ENCODE measurements at places on chromosomes 1 and 21.

DNA sequence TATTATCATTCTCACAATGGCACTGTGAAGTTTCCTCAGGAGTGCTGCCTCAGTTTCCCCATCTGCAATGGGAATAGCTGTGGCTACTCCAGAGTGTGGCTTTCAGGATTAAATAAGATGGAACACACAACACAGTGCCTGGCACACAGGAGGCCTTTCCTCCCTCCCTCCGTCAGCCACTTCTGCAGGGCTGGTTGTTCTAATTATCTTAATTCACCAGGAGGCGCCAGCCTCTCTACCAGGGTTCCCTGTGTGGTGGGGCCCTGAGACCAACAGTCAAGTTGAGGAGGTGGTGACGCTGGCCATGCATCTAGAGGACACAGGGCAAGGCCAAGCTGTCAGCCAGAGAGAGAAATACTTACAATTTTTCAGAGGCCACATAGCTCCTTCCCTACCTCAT is 6.3 kb upstream of the FOXO6 start:
- no peak for DNase-seq

GRCh38 chr1:222167111-222167510 is 380.8 kb downstream of the HHIPL2 start:
- no peak for DNase-seq

- DNase-seq: no peak
Measured at GRCh38 chr1:87523466-87523865, 194.8 kb downstream of the LMO4 start.

DNA sequence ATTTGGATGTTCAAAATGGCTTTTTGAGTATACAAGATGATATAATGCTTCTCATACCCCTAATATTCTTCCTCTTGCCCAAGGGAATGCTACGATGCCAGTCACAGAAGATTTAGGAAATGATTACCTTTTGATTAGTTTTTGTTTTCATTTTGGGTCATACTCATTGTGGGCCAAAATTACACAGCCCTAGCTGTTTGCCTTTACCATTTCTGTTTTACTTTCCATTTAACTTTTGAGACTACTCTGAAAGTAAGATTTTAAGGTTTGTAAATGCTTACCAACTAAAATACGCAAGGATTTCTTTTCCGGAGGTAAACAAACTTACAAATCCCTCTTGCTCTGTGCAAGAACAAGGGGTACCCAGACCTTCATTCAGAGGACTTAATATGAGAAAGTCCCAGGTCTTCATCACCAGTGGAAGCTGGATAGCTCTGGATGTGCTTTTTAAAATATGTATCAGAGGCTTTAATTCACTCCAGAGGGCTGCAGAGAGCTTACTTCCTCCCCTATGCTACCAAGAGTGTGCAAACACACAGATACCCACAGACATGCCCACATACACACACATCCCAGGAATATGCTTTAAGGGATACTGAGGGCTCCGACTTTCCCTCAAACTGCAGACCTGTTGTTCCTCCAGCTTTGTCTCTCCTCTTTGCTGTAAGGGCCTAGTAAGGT is 631.4 kb downstream of the SMYD3 start:
- DNase-seq: no peak

DNA sequence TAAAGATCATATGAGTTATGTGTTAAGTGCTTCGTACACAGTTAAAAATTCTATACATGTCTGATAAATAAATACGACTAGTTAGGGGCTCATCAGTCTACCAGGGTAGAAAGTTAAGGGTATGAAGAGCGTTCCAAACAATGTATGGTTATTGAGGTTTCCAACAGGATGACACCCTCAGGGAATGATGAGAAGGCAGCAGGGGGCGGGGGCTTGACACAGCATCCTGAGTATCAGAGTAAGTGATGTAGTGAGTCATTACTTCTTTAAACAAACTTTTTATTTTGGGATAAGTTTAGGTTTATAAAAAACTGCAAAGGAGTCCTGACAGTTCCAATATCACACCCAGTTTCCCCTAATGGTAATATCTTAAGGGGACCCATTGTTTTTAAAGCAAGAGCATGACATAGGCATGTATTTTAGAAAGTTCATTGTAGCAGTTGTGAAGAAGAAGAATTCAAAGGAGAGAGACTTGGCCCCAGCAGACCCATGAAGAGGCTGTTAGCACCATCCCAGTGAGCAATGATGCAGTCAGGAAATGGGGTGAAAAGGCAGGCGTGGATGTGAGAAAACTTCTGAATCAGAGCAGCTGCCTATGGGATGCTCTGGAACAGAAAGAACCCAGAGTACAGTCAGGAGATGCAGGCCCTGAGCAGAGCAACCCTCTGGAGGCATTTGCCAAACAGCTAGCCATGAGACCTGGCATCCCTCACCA is 15.0 kb upstream of the PSMB2 start:
- no peak for DNase-seq

DNA sequence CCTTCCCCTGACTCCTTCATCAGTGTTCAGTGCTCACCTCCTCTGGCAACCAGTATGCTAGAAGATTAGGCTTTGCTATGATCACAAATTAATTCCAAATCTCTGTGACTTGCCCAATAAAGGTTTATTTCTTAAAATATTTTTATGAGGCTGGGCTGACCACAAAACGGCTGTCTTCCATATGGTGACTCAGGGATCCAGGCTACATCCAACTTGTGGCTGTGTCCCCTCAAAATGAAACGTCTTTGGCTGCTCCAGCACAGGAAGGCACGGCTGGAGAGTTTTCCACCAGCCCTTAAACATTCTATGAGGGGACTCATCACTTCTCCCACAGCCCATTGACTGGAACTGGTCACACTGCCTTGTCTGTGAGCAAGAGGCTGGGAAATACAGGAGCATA is 131.5 kb downstream of the HUNK start:
- no peak for DNase-seq

- DNase-seq: no peak
Measured at GRCh38 chr21:42724226-42724920, 71.0 kb downstream of the PDE9A start.

GRCh38 chr1:2126331-2127186 is 68.0 kb downstream of the FAAP20 start:
- DNase-seq: no peak

DNA sequence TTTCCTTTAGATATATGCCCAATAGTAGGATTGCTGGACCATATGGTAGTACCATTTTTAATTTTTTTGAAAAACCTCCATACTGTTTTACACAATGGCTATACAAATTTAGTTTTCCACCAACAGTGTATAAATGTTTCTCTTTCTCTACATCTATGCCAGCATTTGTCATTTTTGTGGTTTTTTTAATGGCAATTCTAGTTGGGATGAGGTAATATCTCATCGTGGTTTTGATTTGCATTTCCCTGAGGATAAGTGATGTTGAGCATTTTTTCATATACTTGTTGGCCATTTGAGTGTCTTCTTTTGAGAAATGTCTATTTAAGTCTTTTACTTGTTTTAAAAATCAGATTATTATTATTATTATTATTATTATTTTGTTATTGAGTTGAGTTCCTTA is 35.5 kb downstream of the PLA2G4A start:
- no peak for DNase-seq

- DNase-seq: no peak
Measured at GRCh38 chr1:11413986-11414391, 65.0 kb upstream of the DISP3 start.

DNA sequence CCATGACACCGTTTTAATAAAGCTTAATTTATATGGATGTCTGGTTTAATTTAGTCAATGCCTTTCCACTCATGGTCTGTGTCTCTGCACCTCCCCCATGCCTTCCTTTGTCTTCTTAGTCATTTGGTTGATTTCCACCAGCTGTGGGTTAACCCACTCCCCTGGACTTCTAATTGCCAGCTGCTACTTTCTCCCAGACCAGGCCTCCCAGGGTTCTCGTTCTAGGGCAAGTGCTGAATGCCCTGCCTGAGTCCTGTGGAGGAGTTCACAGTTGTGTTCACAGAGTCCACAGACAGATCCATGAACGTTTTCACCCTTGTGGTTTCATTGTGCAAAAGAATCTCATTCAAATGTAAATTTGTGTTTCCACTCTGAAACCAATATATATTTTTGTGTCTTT is 243.4 kb downstream of the NUF2 start:
- DNase-seq: no peak

GRCh38 chr1:183159960-183160359 is 26.1 kb upstream of the LAMC2 start:
- no peak for DNase-seq

- DNase-seq: no peak
Measured at GRCh38 chr1:223670458-223671159, 5.1 kb upstream of the CAPN8 start.

DNA sequence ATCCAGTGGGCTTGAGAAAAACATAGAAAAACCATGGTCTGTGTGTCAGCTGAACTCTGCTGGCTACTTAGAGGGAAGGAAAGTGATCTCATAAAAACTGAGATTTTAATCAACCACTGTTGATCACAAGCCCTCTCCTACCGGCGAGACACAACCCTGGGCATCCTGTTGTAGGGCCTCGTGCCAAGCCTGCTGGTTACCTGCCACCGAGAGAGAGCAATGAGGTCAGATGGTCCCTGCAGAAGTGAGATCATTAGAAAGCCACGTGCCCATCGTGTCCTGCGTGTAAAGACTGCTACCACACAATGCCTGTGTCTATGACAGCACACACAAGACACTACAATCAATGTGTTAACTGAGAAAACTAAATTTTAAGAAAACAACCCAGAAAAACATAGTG is 41.7 kb upstream of the GPR153 start:
- DNase-seq: no peak

DNA sequence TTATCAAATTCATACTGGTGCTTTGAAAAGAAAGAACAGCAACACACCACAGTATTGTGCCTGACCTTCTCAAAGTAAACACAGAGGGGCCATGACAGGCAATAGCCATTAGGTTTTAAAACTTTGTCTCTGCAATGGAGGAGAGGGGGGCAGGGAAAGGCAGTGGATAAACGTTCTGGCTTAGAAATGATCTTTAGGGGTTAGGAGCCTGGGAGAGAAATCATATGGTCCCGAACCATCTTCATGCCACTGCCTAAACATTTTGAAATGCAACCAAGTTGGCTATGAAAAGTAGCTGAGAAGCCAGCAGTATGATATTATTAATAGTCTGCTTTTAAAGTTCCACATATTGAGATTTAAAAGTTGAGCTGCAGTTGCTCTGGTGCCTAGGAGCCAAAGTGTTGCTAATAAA is 39.8 kb downstream of the PLPP3 start:
- DNase-seq: no peak

- DNase-seq: no peak
Measured at GRCh38 chr1:181038399-181038873, 4.7 kb downstream of the MR1 start.

- DNase-seq: no peak
Measured at GRCh38 chr1:67290236-67290635, 17.4 kb upstream of the IL12RB2 start.

GRCh38 chr21:30072496-30072895 is 94.1 kb downstream of the CLDN17 start:
- DNase-seq: no peak

DNA sequence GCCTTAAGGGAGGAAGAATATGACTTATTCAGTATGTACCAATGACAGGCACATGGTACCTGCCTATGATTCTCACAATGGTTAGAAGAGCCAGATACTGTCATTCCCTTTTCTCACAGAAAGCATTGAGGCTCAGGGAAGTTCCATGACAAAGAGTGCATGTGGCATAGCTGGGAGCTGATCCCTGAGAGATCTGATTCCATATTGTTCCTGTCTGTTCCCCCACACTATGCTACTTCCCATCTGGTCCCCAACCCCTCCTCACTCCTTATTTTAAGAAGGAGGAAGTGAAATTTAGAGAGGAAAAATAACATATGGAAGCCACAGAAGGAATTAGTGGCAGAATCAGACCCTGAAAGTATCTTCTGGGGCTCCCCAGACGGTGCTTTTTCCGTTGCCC is 500.0 kb downstream of the PLPP3 start:
- no peak for DNase-seq

GRCh38 chr1:206982216-206982615 is 12.0 kb upstream of the FCAMR start:
- peak; percentile 12 for DNase-seq

All from activated naive CD4-positive, alpha-beta T cell (primary cell).